Gastrocnemius medialis (tissue), 4 donors: ENCODE measurements at places on chromosomes 2 and 18. TPM values are rescaled to one million over a fixed set of nuclear protein-coding genes. Genes with fewer than 3 reads are reported as not detected.

The GALM gene
- total RNA-seq: 16.9 TPM

The ARL5A gene
- total RNA-seq: 61.8 TPM

The IMPA2 gene
- 245 TPM for total RNA-seq

DNA sequence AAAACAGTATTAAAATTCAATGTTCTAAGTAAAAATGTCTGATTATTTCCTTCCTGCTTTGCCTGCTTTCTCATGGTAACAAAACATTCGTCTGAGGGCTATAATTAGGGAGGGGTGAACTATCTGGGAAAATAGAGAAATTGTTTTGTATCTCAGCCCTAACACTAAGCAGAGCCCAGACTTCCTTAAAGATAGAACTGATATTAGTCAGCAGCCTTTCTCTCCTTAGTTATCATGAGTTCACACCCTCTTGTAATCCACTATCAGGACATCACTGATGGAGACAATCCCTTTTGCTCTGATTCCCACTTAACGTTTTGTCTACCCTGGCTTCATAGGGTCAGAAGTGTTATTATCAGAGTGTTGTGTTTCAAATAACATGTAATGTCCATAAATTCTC, 701.1 kb upstream of the ZEB2 start:
- H3K4me1 ChIP-seq: no peaks in the 10 kb centered on the region
- no peak for DNase-seq
- H3K27me3 ChIP-seq: no peaks in the 10 kb centered on the region
- H3K36me3 ChIP-seq: no peaks in the 10 kb centered on the region
- H3K27ac ChIP-seq: no peak overlapping the region

- no peak for DNase-seq
- H3K27ac ChIP-seq: no peak overlapping the region
- peaks cover 21% of the 10 kb centered on the region for H3K27me3 ChIP-seq
Measured at GRCh38 chr2:73172963-73173362, 29.4 kb upstream of the NOTO start.
